ENCODE measurements at places on chromosomes 11 and 22.

GRCh38 chr11:45430361-45430760, 144.2 kb upstream of the SYT13 start:
- no peak for DNase-seq

DNA sequence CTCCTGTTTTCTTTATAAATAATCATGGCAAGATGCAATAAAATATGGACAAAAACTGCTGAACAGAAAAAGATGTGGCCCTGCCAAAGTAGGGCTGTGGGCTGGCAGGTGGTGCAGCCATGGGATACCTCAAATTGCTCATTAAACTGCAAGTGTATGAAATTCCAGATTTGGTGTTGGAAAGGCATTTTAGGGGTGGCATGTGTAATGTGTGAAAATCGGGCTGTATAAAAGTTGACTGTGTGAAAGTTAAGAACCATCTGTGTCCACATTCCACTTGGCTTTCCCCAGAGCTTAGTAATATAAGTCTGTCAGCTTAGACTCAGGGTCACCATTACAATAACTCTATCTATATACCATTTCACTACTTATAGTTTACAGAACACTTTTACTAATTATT, 34.8 kb upstream of the FZD4 start:
- DNase-seq: no peak

DNA sequence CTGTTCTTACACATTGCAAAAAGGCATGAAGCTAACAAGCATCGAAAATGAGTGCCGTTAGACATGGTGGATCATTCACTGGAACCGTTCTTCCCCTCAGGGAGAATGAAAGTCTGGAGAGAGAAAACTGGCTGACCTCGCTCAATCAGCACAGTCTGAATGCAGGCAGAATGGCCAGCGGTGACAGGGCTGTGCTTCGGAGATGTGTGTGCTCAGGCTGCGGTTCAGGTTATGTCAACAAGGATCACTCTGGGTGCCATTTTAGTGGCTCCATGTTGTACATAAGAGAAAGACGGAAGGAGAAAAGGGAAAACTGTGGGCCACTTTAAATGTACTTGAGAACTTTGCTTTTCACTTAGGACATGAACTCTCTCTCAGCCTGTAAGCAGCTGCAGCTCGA, 749.8 kb upstream of the ARHGAP42 start:
- no peak for DNase-seq

- no peak for DNase-seq
Measured at GRCh38 chr11:84691830-84692229, 935.3 kb downstream of the DLG2 start.

DNA sequence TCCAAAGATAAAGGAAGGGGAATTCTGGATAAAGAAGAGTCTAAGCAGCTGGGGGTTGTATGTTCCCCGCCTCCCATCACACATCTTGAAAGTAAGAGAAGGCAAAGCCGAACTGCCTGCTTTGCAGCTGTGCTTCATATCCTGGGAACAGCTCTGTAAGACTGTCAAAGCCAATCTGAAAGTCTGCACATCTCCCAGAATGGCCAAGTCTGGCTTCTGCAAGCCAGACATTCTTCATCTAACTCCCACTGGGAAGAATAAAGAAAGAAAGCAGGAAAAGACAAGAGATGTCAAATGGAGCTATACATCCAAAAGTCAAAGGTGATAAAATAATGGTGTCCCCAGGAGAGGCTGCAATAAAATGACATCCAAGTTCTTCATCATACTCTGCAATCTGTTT, 15.4 kb downstream of the MORC2 start:
- no peak for DNase-seq

DNA sequence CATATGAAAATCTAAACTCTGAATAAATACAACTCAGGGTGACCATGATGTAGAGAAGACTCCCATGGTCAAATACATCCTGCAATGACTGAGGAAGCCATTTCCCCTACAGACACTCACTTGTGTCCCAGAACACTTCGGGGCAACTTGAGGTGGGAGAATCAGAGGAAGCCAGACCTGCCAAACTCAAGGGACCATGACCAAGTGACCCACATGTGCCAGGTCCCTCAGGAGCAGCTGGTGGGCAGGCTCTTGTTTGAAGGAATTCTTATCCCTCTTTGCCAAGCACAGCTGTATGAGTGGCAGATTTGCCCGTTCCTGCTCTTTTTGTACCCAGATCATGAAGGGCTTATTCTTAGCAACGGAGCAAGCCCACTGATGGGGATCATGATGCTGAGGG, 17.8 kb downstream of the SPATA19 start:
- DNase-seq: no peak

DNA sequence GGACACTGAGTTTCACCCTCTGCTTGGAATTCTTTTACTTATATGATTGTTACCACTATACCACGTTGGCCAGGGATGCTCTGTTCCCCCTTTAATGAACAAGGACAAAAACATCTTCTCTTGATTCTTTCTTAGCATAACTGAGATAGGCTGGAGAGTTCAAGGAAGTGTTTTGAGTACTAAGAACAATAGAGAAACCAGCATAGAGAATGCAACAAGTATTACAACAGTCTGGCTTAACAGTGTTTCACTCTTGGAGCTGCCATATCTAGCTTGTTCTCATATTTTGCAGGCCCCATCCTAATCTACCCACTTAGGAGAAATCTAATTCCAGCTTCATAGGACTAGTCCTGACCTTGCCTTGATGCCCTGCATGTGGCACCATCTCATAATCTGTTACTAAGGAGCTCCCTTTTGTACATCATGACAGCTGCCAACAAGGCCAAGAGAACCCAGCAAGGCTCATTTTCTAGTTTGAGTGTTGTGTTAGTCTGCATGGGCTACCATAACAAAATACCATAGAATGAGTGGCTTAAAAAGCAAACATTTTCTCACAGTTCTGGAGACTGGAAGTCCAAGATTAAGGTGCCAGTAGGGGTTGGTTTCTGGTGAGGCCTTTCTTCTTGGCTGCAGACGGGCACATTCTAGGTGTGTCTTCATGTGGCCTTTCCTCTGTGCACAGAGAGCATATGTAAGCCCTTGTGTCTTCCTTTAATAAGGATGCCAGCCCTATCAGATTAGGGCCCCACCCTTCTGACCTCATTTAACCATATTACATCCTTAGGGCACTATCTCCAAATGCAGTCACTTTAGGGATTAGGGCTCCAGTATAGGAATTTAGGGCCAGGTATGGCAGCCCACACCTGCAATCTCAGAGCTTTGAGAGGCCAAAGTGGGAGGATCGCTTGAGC, 37.8 kb downstream of the PACS1 start:
- no peak for DNase-seq

DNA sequence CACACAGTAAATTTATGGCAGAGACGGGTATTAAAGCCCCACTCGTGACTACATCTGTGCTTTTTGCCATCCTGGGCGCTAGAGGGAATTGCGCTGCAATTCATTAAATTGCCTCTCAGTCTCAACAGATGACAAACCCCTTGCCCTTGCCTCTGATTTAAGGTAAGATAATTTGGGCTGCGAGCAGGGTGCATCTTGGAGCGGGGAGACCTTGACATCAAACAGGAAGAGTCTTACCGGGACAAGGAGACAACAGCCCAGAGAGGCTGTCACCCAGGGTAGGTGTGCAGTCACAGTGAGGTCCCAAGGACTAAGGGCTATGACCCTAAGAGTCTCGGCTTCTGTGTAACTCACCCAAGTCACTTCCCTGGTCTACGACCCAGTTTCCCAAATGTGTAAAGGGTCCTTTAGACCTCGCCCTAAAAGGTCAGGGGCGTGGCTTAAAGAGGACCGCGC, 449 bp upstream of the TOM1 start:
- DNase-seq: no peak

DNA sequence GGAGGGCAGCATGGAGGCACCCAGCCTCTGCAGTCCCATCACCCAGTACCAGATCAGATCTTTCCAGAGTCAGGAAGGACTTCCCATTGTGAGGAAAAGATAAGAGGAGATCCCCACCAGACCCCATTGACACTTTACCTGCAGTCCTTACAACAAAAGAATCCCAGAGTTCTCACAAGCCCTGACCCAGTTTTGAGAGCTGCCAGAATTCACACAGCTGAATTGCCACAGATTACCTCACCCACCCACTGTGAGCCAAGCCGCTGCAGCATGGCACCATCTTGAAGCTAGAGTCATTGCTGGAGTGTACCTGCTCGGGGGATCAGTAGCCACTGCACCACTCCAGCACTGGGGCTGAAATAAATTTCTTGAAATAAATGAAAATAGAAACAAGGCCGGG, 91.8 kb upstream of the UBASH3B start:
- DNase-seq: no peak

- no peak for DNase-seq
Measured at GRCh38 chr11:124069429-124070401, 28.6 kb upstream of the OR10G7 start.

DNA sequence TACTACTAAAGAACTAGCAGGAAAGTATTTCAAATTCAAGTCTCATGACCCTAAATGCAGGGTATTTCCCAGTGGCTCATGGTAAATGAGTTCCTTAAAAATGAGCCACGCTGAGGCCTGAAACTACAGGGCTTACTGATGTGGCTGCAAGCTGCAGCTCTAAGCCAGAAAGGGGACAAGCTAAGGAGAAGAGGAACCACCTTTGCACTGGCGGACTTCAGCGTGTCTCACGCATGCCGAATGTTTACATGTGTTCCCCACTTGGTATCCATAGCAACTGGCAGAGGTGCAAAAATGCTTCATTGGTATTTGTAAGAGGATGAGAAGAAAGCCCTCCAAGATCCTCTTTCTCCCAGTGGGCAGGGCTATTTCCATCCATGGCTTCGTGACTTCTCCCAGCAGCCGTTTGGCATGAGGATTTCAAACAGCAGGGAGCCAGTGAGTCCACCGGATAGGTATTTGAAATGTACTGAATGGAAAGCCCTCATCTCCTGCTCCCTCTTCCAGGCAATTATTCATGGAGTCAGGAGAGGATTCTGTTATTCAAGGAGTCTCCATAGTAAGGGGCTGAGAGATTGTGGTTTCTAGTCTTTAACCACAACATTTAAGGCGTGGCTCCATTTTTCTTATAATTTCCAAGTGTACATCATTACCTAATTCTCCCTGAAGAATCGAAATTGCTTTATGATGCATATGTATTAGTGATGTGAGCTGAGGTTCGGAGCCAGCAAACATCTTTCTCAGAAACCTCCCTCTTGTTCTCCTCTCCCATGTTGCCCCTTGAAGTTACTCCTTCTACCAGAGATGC, 55.3 kb upstream of the CD44 start:
- no peak for DNase-seq

GRCh38 chr11:92890846-92891245, 78.6 kb upstream of the MTNR1B start:
- no peak for DNase-seq

DNA sequence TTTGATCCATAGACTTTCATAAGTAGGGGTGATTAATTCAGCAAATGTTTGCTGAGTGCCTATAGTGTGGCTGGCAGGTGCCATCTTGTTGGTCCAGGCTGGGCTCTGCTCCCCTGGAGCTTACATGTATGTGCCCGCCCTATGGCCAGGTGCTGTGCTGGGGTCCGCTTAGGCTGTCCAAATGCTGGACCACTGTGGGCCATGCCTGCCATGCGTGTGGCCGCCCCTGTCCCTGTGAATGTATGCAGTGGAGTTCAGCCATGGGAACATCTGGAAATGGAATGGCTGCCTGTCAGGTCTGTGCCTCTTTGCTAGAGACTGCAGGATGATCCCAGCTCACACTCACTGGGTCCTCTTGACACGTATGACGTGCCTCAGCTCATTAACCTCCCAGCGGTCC, 594.6 kb downstream of the TBC1D22A start:
- DNase-seq: no peak

DNA sequence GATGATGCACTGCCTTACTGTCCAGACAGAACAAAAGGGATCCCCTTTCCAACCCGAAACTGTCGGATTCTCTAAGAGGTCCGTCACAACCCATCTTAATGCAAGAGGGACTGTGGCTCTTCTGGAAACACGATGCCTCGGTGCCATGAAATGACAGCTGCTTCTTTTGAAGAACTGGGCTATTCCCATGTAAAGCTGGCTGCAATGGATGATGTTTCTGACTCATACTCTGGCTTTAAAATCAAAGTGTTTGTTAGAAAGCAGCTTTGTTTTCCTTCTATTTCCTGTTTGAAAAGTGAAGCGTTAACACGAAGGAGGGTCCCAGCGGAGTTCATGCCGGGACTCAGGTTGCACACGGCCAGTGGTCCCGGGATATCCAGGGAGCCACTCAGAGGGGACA, 3.1 kb downstream of the TP53AIP1 start:
- no peak for DNase-seq

GRCh38 chr22:30121960-30122359, 41.7 kb downstream of the HORMAD2 start:
- no peak for DNase-seq

- no peak for DNase-seq
Measured at GRCh38 chr22:37211866-37212173, 457 bp downstream of the SSTR3 start.

- no peak for DNase-seq
Measured at GRCh38 chr11:120712014-120712413, 200.5 kb downstream of the GRIK4 start.

DNA sequence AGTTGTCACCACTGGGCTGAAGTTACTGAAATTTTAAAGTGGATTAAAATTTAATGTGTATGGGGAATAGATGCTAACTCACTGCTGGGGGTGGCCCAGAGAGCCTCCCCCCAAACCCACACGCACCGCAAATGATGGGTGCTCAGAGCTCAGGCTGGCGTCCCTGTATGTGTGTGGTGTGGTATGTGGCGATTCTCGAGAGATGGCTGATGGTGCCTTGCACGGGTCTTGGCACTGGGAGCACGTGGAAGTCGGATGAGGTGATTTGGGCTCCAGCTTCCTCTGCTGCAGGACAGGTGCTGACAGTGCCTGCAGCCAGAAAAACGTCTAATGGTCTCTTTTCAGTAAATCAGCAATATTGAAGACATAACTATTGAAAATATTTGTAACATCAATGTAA, 1473.3 kb downstream of the TBC1D22A start:
- DNase-seq: no peak
